ENCODE measurements at places on chromosomes 3 and 15.

- DNase-seq = no peak
Observed at GRCh38 chr3:196965112-196965803, 3.4 kb downstream of the PIGZ start.

- DNase-seq = no peak
Observed at GRCh38 chr3:12193485-12194165, 34.9 kb upstream of the TIMP4 start.

DNA sequence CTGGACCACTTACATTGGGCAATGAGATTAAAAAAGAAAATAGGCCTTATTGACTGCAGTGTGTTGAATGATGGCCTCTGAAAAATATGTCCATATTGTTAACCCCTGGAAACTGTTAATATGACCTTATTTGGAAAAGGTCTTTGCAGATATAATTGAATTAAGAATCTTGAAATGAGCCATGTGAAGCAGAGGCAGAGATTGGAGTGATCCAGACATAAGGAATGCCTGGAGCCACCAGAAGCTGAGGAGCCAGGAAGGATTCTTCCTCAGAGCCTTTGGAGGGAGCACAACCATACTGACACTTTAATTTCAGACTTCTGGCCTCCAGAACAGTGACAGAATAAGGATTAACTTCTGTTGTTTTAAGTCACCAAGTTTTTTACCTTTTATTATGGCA is 510.4 kb upstream of the AGTR1 start:
- DNase-seq = no peak

DNA sequence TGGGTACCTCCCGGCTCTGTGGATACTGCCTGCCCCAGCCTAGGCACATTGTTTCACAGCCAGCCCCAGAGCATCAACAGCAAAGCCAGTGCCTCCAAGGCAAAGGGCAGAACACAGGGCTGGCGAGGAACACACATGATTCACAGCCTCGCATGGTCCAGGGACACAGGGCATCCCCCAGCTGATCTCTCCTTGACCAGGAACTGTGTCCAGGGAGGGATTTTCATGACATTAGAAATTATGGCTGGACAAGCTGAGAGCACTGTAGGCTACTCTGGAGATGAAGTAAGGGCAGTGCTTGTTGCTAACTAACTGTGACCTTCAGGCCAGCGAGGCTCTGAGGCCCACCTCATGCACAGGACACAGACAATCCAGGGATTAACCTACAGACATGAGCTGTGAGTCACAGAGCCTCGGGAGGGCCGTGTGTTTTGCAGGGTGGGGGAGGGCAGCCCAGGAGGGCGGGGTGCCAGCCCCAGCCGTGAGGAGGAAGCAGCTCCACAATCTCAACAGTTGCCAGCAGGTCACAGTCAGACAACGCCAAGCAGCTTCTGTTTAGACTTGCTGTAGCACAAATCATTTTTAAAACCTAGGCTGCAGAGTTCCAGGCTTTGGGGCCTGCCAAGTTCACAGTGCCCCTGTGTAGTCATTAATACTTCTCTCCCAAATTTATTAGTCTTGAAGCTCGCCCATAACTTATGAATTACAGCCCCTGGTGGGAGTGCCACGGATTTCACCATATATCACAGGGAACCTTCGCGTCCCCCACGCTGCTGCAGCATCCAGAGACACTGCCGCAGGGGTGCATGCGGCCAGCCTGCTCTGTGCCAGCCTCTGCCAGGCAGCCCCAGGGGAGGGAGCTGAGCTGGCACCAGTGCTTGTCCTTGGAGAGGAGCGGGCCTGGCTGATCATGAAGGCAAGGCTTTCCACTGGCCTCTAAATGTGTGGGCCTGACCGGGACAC is 114.7 kb downstream of the ETFA start:
- DNase-seq = no peak

DNA sequence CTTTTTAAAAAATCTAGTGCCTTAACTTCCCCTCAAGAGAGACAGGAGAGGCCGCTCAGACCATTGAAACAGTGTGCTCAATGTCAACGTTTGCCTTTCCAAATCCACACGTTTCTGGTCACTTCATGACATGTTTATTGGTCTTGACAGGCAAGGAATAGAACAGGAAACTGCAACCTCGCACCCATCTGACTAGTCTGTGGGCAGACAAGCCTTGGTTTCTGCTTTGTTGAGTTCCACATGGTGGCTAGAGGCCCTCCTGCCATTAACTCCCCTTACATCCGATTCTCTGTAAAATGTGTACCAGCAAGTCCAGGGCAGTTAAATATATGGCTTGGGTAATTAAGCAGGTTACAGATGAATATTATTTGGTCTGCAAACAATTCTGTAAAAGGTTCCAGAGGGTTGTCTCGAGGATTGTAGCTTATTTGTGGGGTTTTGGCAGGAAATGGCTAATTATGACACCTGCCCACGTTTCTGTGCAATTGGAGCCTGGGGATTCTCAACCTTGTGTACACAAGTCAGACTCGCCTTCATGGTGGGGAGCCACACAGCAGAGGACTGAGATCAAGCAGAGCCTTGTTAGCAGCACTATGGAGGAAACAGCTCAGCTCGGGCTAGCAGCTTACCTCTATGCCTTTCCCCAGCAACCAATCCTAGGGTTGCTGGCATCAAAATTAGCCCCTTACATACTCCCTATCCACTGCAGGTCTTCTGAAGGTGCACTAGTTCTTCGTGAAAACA is 317.5 kb upstream of the IGF1R start:
- DNase-seq = no peak

DNA sequence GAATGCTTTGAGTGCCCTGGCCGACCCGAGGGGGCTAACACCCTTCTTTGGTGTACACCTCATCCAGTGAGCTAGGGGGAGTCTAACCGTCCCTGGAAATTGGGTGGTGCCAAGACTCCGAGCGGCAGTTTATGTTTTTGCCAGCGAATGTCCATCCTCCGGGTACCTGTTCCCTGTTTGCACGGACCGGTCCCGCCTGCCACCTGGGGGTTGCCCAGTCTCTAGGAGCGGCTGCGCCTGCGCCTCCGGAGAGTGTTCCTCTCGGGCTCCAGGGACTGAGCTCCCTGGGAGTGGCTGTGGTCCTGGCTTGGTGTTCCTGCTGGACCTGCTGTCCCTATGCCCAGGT is 913 bp upstream of the WNT7A start:
- DNase-seq = no peak

- no peak for DNase-seq
Observed at GRCh38 chr15:77854980-77855379, 222.3 kb upstream of the LINGO1 start.

- no peak for DNase-seq
Observed at GRCh38 chr3:52162250-52162872, 8.1 kb upstream of the POC1A start.

DNA sequence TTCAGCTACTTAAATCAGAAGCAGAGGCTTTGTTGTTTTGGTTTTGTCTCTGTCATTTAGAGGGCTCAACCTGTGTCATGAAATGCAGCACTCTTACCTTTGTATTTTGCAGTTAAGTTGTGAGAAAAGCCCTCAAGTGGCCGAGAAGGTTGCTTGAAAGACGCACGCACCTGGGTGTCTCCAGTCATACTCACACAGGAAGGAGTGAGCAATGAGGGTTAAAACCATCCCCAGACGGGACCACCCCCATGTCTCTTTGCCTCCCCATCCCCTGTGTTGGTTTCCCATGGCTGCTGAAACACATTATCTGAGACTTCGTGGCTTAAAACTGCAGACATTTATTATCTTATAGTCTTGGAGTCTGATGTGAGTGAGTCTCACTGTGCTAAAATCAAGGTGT is 376.1 kb upstream of the CFAP20DC start:
- DNase-seq = peak; percentile 47

DNA sequence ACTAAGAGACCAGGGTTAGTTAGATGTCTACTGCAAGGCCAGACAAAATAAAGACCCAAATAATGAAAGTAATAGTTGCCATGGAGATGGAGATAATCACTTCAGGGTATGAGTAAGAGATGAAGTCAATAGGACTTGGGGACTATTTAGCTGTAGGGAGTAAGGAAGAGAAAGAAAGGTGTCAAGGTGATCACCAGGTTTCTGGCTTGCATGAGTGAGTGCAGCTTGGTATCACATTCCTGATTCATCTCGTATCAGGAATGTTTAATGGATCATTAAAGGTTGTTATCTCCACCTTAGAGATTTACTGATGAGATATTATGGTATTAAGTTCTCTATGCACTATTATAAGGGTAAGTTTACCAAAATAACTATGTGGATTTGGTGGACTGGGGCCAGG is 357.4 kb upstream of the ATP11B start:
- no peak for DNase-seq

GRCh38 chr15:66252685-66253417 is 699 bp downstream of the MEGF11 start:
- DNase-seq = peak; percentile 43

DNA sequence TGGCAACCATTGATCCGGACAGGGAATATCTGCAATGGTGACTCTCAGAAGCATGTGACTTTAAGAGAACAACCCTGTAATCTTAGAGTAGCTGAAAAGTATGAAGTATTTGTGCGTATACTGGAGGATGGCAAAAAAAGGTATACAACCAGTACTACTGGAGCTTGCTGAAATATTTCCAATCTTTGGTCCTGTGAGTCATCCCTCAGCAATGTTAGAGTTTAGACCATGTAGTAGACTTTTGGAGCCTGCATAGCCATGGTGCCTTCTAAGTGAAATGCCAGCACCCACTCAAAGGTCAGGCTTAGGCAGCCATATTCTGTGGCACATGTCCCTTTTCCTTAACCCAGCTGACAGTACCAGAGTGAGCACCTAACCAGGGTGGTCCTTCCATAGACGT is 429.4 kb downstream of the NTRK3 start:
- DNase-seq = no peak

GRCh38 chr3:56547486-56547885 is 9.5 kb upstream of the CCDC66 start:
- no peak for DNase-seq

DNA sequence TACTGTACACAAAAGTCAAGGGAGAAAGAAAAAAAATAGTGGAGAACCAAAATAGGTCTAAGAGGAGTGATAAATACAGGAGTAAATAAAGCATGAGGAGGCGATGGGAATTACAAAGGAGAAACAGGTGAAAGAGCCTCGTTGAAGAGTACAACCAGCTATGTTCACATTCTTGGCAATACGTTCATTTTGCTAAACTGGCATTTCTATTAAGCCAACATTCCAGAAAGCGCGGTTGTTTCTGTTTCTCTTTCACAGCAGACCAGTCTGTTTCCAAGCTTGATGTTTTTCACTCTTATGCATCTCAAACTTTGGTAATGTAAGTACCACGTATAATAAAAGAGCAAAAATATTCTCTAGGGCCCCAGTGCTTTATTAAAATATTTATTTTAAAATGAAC is 74.5 kb downstream of the NSUN3 start:
- no peak for DNase-seq

- no peak for DNase-seq
Observed at GRCh38 chr3:160069986-160070385, 81.4 kb downstream of the IL12A start.

GRCh38 chr3:127978636-127979035 is 63.6 kb downstream of the KBTBD12 start:
- no peak for DNase-seq

- no peak for DNase-seq
Observed at GRCh38 chr3:13654330-13655060, 105.6 kb downstream of the FBLN2 start.

GRCh38 chr3:37628711-37629301 is 232.9 kb upstream of the CTDSPL start:
- DNase-seq = no peak

- DNase-seq = no peak
Observed at GRCh38 chr3:46361408-46362283, 7.7 kb downstream of the CCR2 start.

- no peak for DNase-seq
Observed at GRCh38 chr15:57819646-57820045, 113.1 kb downstream of the POLR2M start.

Data from activated T-cell treated with anti-CD3 and anti-CD28 coated beads, Interleukin-2, amount 50 U/mL, for 1 hour (primary cell).